Fibroblast of skin of back (primary cell): ENCODE measurements at places on chromosomes 13 and 19.

DNA sequence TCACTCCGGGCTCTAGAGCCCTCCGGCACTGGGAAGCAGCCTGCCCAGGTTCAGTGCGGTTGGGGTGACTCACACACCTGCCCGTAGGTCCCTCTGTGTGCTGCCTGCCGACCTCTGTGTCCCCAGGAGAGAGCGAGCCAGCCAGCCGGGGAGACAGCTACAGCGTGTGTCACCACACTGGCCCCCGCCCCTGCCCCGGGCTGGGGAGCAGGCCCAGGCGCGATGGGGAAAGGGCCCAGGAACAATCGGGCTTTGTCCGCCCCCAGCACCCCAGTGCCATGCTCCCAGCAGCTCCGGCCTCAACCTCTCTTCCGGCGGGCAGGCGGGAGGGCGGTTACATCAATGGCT is at the start of gene KLK6:
TSS of gene KLK6 (minus strand) at position 179 of the 348 bp plus-strand sequence. CDS start 1,487 bp downstream, outside the sequence.
- no peak for DNase-seq

GRCh38 chr13:98941126-98941525 is 36.7 kb downstream of the DOCK9 start:
- no peak for DNase-seq

GRCh38 chr19:31289976-31290375 is 59.3 kb downstream of the TSHZ3 start:
- no peak for DNase-seq

GRCh38 chr19:13768510-13768909 is 4.2 kb downstream of the MRI1 start:
- no peak for DNase-seq

GRCh38 chr19:30593975-30594745 is 222.0 kb downstream of the ZNF536 start:
- no peak for DNase-seq

GRCh38 chr13:112582263-112582662 is 5.7 kb downstream of the TUBGCP3 start:
- DNase-seq, result no peak
